ENCODE measurements at places on chromosomes 2 and 18. TPM values are rescaled to one million over a fixed set of nuclear protein-coding genes. Genes with fewer than 3 reads are reported as not detected.

Gene HOXD9
- 1.4 TPM for total RNA-seq

DNA sequence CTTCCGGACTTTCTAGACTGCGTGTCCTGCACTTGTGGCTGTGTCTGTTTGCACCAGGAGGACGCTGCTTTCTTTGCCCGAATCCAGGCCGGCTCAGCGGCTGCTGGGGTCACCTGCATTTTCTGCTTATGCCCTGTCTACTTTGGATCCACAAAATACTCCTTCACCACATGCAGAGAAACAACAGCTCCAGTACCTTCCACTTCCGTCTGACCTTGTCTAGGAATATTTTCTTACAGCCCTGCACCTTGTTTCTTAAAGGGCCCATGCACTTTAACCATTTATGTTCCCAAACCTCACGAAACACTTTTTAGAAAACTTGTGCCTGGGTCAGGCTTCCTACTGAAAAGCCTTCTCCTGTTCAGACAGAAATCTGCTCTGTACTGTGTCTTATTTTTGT lies 129.4 kb upstream of the NCK2 start:
- H3K4me3 ChIP-seq, result no peak overlapping the region
- H3K27ac ChIP-seq, result no peak overlapping the region
- DNase-seq, result no peak
- H3K27me3 ChIP-seq, result no peaks in the 10 kb centered on the region

DNA sequence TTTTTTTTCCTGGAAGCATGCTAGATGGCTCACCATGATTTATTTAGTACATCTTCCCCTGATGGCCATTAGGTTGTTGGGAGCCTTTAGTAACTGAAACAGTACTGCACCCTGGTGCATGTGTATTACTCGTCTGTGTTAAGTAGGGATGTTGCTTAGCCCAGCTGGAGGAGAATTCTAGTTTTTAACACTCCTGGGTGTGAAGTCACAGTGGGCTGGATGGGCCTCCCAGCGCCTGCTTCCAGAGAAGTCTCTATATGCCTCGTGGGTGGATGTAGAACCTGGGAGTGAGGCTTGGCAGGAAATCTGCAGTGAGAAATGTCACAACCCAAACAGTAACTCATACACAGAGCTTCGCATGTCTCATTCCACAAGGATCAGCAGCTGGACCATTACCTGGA lies 28.9 kb upstream of the NT5DC4 start:
- no peaks in the 10 kb centered on the region for H3K4me1 ChIP-seq
- no peaks in the 10 kb centered on the region for H3K36me3 ChIP-seq
- H3K27me3 ChIP-seq, result no peaks in the 10 kb centered on the region

DNA sequence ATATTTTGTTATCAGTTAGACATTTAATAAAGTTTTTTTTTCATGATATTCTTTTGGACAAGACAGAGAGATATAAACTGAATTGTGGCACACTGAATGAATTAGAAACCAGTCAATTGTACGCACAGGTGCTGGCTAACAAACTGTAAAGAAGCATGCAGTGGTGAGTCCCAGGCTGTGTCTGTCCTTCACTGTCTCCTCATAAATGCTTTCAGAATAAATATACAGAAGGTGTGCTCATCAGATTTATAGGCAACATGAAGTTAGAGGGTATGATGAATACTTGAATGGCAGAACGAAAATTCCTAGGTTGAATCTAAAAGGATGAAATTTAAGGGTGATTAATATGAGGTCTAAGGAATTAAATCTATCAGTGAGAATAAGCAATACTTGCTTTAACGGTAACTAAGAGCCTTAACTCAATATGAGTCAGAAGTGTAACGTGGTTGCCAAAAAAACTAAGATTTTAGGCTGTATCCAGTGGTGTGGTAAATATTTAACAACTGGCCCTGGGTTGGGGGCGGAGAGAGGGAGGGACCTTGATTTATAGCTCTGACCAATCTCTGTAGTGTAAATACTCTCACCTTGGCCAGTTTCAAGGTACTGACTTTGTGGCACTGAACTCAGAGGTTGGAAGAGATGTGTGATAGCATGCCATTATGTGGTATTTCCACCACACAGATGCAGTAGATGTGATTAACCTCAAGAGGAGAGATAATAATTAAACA lies 41.9 kb upstream of the AAK1 start:
- H3K4me1 ChIP-seq, result peaks cover 5% of the 10 kb centered on the region
- no peaks in the 10 kb centered on the region for H3K27me3 ChIP-seq
- H3K27ac ChIP-seq, result no peak overlapping the region
- H3K4me3 ChIP-seq, result no peak overlapping the region

Measured in thoracic aorta (tissue), 2 donors.